ENCODE measurements at places on chromosomes 7 and 10.

- peaks cover 3% of the 10 kb centered on the region for H3K36me3 ChIP-seq
- no peaks in the 10 kb centered on the region for H3K4me1 ChIP-seq
- no peaks in the 10 kb centered on the region for H3K27me3 ChIP-seq
Observed at GRCh38 chr7:69218576-69218975, 379.7 kb upstream of the AUTS2 start.

DNA sequence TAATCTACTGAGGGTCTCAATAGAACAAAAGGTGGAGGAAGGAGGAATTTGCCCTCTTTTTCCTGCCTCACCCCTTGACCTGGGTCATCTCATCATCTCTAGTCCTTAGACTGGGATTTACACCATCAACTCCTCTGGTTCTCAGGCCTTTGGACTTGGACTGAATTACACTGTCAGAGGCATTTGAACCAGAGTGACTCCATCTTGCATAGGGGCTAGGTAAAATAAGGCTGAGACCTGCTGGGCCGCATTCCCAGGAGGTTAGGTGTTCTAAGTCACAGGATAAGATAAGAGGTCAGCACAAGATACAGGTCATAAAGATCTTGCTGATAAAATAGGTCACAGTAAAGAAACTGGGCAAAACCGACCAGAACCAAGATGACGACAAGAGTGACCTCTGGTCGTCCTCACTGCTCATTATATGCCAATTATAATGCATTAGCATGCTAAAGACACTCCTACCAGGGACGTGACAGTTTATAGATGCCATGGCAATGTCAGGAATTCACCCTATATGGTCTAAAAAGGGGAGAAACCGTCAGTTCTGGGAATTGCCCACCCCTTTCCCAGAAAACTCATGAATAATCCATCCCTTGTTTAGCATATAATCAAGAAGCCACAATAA lies 84.0 kb downstream of the C1GALT1 start:
- DNase-seq = no peak
- H3K4me1 ChIP-seq = no peaks in the 10 kb centered on the region
- no peak overlapping the region for H3K27ac ChIP-seq
- peaks cover 3% of the 10 kb centered on the region for H3K27me3 ChIP-seq
- H3K36me3 ChIP-seq = no peaks in the 10 kb centered on the region

DNA sequence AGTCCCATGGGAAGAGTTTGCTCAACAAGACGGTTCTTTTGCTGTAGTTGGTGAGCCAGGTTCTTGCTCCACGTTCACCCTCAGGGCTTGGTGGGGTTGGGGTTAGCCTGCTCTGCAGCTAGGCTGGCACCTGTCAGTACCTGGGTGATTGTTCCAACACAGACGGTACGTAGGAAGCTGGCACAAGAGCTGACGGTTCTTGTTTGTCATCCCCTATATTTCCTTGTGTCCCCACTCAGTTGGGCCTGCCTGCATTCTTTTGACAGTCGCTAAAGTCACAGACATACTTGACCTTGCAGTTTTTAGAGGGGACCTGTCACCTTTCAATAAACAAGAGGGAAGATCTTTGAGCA lies 40.2 kb upstream of the SYPL1 start:
- no peaks in the 10 kb centered on the region for H3K36me3 ChIP-seq
- no peaks in the 10 kb centered on the region for H3K27me3 ChIP-seq
- no peak for DNase-seq
- H3K4me1 ChIP-seq = peaks cover 15% of the 10 kb centered on the region

DNA sequence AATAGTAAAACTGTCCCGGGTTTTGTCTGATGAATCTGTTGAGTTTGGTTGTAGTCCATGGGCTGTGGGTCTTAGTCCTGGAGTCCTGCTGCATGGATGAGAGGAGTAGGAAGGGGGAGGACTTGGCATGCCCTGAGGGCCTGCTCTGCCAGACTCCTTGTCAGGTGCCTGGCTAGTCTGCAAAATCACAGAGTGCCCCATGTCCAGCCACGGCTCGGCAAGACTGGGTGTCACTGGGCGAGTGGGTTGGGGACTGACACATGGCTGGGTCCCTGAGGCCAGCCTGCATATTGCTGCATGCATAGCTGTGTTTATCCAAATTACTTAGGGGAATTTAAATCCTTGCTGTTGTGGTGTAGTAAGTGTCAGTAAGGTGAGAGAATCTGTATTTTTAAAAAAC lies 9.7 kb downstream of the MINDY4 start:
- H3K27ac ChIP-seq = no peak overlapping the region
- H3K36me3 ChIP-seq = peaks cover 5% of the 10 kb centered on the region
- no peaks in the 10 kb centered on the region for H3K4me1 ChIP-seq
- H3K27me3 ChIP-seq = no peaks in the 10 kb centered on the region

GRCh38 chr7:98927125-98927524 lies 48.8 kb downstream of the TRRAP start:
- no peak overlapping the region for H3K4me3 ChIP-seq
- peak overlapping the region; percentile 26 for H3K27ac ChIP-seq
- peaks cover 53% of the 10 kb centered on the region for H3K36me3 ChIP-seq
- H3K4me1 ChIP-seq = no peaks in the 10 kb centered on the region

GRCh38 chr7:127918130-127918529 lies 113.1 kb downstream of the LRRC4 start:
- DNase-seq = no peak
- no peak overlapping the region for H3K27ac ChIP-seq
- H3K27me3 ChIP-seq = no peaks in the 10 kb centered on the region
- peaks cover 4% of the 10 kb centered on the region for H3K36me3 ChIP-seq
- peaks cover 12% of the 10 kb centered on the region for H3K4me1 ChIP-seq

GRCh38 chr7:151384352-151384697 lies 25.5 kb downstream of the WDR86 start:
- peaks cover 18% of the 10 kb centered on the region for H3K27me3 ChIP-seq
- no peak overlapping the region for H3K27ac ChIP-seq
- peaks cover 24% of the 10 kb centered on the region for H3K36me3 ChIP-seq
- H3K4me3 ChIP-seq = no peak overlapping the region

- H3K4me3 ChIP-seq = no peak overlapping the region
- H3K27me3 ChIP-seq = peaks cover 41% of the 10 kb centered on the region
- H3K27ac ChIP-seq = no peak overlapping the region
- peaks cover 30% of the 10 kb centered on the region for H3K4me1 ChIP-seq
- H3K36me3 ChIP-seq = peaks cover 11% of the 10 kb centered on the region
- peak; percentile 77 for DNase-seq
Observed at GRCh38 chr7:8436965-8437364, 3.6 kb downstream of the NXPH1 start.

DNA sequence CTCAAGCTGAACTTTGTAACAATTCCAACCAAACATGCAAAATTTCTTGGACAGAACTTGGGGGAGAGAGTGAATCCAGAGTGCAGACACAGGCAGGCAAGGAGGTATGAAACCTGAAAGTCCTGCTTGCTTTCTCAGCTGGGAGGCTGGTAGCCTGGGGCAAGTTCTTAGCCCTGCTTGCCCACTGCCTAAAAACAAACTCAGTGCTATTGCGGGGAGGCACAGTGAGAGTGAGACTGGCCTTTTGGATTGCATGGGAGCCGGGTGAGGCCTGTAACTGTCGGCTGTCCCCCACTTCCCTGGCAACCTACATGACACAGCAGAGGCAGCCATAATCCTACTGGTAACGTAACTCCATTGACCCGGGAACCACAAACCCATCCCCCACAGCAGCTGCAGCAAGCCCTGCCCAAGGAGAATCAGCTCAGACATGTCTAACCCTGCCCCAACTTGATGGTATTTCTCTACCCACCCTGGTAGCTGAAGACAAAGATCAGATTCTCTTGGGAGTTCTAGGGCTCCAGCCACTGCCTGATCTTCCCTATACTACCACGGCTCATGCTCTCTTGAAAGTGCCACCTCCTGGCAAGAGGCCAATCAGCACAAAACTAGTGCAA lies 663.6 kb downstream of the GRM8 start:
- H3K4me3 ChIP-seq = no peak overlapping the region
- no peaks in the 10 kb centered on the region for H3K4me1 ChIP-seq
- no peak overlapping the region for H3K27ac ChIP-seq
- no peaks in the 10 kb centered on the region for H3K36me3 ChIP-seq
- H3K27me3 ChIP-seq = peaks cover 2% of the 10 kb centered on the region

- peaks cover 3% of the 10 kb centered on the region for H3K36me3 ChIP-seq
- no peak overlapping the region for H3K4me3 ChIP-seq
- no peaks in the 10 kb centered on the region for H3K27me3 ChIP-seq
- H3K4me1 ChIP-seq = no peaks in the 10 kb centered on the region
- no peak for DNase-seq
Observed at GRCh38 chr10:76840802-76841201, 796.8 kb downstream of the KCNMA1 start.

DNA sequence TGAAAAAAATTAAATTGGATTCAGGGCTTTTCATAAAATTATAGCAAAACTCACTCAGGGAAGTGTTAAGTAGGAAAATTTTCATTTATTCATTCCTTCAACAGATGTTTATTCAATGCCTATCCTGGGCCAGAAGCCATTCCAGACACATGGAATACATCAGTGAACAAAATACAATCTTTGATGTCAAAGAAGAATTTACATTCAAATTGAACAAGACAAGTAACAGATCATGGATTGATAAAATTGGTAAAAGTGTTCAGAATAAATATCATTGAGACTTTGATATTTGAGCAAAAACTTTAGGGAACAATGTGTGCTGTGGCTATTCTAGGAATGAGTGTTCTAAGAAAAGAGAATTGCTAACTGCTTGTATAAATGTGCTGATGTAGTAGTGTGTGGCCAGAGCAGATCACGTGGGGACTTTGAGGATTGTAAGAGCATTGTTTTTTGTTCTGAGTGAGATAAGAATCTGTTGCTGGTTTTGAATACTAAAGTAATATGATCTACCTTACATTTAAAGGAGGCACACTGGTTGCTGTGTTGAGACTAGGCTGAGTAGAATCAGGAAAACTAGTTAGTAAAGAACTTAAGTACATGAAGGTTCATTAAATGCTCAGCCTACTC lies 957.2 kb downstream of the PCDH15 start:
- no peaks in the 10 kb centered on the region for H3K27me3 ChIP-seq
- no peak overlapping the region for H3K27ac ChIP-seq
- DNase-seq = no peak
- H3K36me3 ChIP-seq = no peaks in the 10 kb centered on the region
- no peak overlapping the region for H3K4me3 ChIP-seq

DNA sequence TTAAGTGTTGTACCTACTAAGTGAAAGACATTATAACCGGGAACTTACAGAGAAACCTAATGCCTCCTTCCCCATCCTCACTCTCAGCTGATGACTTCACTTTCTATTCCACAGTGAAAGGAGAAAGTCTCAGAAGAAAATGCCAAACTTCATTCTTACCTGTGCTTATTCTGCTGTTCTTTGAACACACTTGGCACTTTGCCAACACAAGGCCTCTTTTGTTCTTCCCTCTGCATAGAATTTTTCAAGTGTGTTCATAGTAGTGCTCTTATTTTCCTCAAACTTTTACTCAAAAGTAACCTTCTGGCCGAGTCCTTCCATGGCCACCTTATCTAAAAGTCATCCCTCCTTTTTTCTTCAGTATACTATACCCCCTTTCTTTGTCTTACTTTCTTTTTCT lies 59.4 kb upstream of the ETV1 start:
- H3K4me1 ChIP-seq = peaks cover 3% of the 10 kb centered on the region
- peaks cover 1% of the 10 kb centered on the region for H3K27me3 ChIP-seq
- no peak overlapping the region for H3K4me3 ChIP-seq
- H3K27ac ChIP-seq = no peak overlapping the region

GRCh38 chr7:91940171-91940570 lies 491 bp upstream of the AKAP9 start:
- H3K27me3 ChIP-seq = peaks cover 10% of the 10 kb centered on the region
- peak; percentile 22 for DNase-seq
- peak overlapping the region; percentile 98 for H3K4me3 ChIP-seq
- no peaks in the 10 kb centered on the region for H3K36me3 ChIP-seq

- H3K27ac ChIP-seq = no peak overlapping the region
- H3K4me1 ChIP-seq = peaks cover 52% of the 10 kb centered on the region
- no peak overlapping the region for H3K4me3 ChIP-seq
- DNase-seq = no peak
- H3K36me3 ChIP-seq = peaks cover 26% of the 10 kb centered on the region
Observed at GRCh38 chr10:127947211-127947610, 40.3 kb downstream of the PTPRE start.

GRCh38 chr7:27182285-27182841 lies 2.7 kb downstream of the HOXA11 start:
- no peaks in the 10 kb centered on the region for H3K36me3 ChIP-seq
- no peak overlapping the region for H3K4me3 ChIP-seq
- peaks cover 29% of the 10 kb centered on the region for H3K4me1 ChIP-seq
- no peak for DNase-seq
- H3K27me3 ChIP-seq = peaks cover 51% of the 10 kb centered on the region
- no peak overlapping the region for H3K27ac ChIP-seq

DNA sequence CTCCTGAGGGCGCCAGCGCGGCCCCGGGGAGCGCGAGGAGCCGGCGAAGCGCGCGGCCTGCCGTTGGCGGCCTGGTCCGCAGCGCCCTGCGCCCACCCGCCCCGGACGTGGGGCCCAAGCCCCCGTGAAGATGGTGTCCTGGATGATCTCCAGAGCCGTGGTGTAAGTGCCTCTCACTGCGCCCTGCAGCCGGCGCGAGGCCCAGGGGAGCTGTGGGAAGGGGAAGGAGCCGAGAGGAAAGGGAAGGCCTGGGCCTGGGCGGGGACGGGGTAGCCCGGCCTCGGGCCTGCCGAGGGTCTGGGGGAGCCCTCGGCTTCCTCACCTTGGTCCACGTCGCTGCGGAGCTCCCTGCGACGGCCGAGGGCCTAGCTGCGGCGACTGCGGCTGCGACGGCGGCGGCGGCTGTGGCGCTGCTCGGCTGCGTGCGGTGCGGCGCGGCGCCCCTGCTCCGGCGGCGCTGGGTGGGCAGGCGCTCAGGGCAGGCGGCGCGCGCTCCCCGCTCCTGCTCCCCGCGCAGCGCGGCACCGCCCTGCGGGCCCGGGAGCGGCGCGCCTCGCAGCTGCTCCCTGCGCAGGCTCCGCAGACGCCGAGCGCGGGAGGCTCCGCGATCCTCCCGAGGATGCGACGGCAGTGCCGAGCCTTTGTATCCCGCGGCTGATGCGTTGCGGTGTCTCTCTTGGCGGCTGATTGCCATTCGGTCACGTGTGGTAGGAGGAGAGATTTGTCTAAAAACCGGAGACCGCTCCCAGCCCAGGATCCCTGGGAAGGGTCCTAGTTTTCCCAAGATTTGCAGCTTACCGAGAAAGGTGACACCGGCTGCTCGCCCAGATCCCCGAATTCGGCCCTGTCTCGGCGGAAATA lies 445 bp downstream of the REEP3 start:
- H3K27ac ChIP-seq = peak overlapping the region; percentile 95
- peaks cover 17% of the 10 kb centered on the region for H3K4me1 ChIP-seq
- H3K36me3 ChIP-seq = peaks cover 4% of the 10 kb centered on the region
- peak overlapping the region; percentile 95 for H3K4me3 ChIP-seq
- peak; percentile 41 for DNase-seq

- peaks cover 4% of the 10 kb centered on the region for H3K27me3 ChIP-seq
- no peak for DNase-seq
- no peak overlapping the region for H3K27ac ChIP-seq
- H3K4me1 ChIP-seq = peaks cover 16% of the 10 kb centered on the region
Observed at GRCh38 chr10:104084482-104085142, 1.1 kb downstream of the COL17A1 start.

- peak overlapping the region; percentile 72 for H3K27ac ChIP-seq
- peak overlapping the region; percentile 86 for H3K4me3 ChIP-seq
- H3K27me3 ChIP-seq = peaks cover 26% of the 10 kb centered on the region
- no peaks in the 10 kb centered on the region for H3K36me3 ChIP-seq
- peaks cover 31% of the 10 kb centered on the region for H3K4me1 ChIP-seq
Observed at GRCh38 chr10:97319671-97320479, 804 bp downstream of the FRAT1 start.

GRCh38 chr7:144842377-144842851 lies 6.6 kb upstream of the TPK1 start:
- no peaks in the 10 kb centered on the region for H3K27me3 ChIP-seq
- no peaks in the 10 kb centered on the region for H3K36me3 ChIP-seq
- peak overlapping the region; percentile 85 for H3K27ac ChIP-seq

Measured in endothelial cell (in vitro differentiated cells).